ENCODE measurements at places on chromosomes 1 and 21.

DNA sequence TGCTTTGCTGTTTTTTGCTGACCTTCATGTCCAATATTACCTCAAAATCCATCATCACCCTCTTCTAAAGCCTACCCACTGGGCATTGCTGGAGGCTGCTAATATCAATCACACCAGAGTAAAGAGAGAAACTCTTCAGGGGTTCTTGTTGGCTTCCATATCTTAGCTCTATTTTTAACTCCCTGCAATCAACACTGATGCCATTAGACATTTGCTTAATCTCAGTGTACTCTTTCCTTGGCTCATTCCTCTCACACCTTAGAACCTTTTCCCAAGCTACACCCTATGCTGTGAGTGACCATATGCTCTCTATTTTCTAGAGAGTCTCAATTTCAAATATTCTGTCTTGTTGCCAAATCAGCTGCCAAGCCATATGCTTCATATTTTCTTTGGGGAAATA is 40.6 kb upstream of the RABGAP1L start:
- no peak for ATAC-seq

DNA sequence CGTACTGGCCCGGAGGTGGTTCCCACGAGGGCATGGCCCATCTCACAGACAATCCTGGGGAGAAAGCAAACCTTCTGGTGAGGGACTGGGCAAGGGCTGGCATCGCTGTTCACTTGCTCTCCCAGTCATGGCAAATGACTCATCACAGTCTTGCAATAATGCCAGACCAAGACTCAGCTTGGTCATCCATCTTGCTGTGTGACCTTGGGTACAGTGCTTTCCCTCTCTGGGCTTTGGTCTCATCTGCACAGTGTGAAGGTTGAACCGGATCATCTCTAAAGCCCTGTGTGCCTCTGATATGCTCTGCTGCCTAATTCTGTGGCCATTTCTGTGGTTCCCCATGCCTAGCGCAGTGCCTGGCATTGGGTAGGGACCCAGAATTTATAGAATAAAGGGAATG is 143.6 kb upstream of the CD34 start:
- no peak for ATAC-seq

DNA sequence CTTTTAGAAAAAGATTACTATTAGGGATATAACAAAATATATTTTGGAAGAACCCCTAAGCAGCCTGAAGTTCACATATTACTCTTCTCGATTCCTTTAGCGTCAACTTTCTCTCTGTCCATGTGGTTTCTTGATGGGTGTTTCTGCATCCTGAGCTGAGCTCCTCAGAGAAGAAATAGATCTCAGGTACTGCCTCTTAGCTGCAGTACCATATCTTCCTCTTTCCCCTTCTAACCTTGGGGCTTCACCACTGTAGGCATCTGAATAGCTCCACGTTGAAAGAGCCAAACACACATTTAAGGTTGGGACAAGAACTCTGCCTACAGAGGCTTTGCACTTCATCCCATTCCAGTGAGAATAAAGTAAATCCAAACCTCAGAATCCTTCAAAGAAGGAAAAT is 59.2 kb downstream of the SAMSN1 start:
- no peak for ATAC-seq

GRCh38 chr21:31490443-31490842 is 146.4 kb upstream of the TIAM1 start:
- ATAC-seq = peak; percentile 33

- ATAC-seq = no peak
Measured at GRCh38 chr1:241308471-241308870, 48.5 kb downstream of the RGS7 start.

GRCh38 chr21:41499920-41500319 is 8.0 kb downstream of the TMPRSS2 start:
- ATAC-seq = no peak

DNA sequence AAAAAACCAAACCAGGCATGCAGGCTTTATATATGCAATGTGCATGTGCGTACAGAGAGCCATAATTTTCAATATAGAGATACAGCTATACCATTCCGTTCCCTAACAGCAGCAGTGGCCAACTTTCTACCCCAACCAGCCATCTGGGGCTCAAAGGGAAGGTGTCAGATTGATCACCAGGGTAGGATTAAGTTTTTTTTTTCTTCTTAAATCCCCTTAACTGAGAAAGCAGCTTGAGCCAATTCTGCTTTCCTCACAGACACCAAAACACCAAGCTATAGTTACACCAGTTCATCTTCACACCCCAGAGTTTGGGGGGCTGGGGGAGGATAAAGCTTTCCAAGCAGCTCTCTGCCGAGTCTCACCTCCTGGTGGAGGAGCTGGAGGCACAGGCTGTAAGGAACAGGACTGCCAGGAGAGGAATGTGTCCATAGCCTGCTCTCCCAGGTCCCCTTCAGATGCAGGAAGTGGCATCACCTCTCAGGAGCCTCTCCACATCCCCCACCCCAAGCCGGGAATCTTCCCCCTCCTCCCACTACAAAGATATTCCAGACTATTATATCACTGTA is 87.9 kb downstream of the SSBP3 start:
- no peak for ATAC-seq

GRCh38 chr1:22969304-22969709 is 3.4 kb downstream of the LACTBL1 start:
- ATAC-seq = no peak

- no peak for ATAC-seq
Measured at GRCh38 chr1:74512170-74512915, at the start of gene LRRC53. Gene LRRC53, minus strand, starts transcription at chr1:74512611. Its CDS starts 29,262 bp downstream, at chr1:74483349.

GRCh38 chr1:17181781-17182464 is 23.0 kb upstream of the PADI1 start:
- no peak for ATAC-seq

DNA sequence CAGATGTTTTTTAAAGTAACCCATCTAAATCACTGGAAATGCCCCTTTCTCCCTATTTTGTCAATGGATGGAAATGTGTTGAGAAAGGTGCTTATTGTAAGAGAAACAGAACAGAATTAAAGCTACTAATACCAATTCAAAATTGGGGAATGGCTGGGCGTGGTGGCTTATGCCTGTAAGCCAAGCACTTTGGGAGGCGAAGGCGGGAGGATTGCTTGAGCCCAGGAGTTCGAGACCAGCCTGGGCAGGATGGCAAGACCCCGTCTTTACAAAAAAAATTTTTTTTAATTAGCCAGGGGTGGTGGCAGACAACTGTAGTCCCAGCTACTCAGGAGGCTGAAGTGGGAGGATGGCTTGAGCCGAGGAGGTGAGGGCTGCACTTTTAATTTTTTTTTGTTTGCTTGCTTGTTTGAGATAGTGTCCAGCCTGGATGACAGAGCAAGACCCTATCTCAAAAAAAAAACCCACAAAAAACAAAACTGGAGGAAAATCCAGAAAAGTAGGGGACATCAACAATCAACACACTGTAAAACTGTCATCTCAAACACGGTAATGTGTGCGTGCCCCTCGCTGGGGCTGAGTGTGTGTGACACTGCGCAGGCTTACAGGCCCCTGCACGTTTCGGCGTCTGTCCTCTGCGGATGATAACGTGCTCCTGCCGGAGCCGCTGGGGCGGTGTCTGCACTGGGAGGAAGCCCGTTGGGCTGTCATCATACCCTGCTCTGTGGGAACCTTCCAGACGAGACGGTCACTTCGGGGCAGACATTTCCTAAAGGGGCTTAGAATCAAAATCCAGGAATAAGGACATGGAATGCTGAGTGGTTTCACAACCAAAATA is 11.6 kb upstream of the POFUT2 start:
- ATAC-seq = no peak

DNA sequence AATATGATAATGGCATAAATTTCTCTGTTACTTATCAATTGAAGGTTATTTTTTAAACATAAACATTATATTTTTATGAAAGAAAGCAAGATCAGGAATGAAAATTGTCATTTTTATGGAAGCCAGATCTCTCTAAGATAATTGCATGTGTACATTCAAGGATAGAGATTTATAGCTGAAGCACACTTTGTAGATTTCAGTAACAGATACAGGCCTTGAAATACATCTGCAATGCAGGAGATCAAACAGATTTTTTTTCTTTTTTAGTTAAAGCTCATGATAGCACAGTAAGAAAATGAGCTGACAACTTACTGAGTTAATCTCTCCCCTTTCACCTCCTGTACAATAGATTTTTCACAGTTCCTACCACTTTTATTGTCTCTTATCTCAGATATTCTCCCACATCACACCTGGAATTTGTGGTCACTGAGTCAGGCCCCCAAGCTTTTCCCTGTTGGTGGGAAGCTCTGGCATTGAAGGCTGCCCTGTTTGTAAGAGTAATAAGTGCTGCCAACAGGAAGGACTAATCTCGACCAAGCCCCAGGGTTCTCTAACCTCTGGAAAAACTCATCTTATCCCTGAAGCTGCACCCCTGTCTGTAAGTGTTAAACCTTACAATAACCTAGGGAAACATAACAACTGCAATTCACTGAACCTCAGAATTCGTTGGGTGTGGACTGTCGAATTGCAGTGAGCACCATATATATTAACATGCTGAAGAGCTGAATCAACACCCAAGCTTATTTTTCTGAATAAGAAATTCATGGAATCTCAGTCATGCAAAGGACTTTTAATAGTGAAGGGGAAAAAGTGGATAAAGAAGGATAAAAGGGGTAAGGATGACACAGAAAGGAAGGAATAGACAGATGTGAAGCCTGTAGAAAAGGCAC is 599.0 kb downstream of the LMO4 start:
- no peak for ATAC-seq

- no peak for ATAC-seq
Measured at GRCh38 chr1:156281693-156282478, 739 bp downstream of the SMG5 start.

DNA sequence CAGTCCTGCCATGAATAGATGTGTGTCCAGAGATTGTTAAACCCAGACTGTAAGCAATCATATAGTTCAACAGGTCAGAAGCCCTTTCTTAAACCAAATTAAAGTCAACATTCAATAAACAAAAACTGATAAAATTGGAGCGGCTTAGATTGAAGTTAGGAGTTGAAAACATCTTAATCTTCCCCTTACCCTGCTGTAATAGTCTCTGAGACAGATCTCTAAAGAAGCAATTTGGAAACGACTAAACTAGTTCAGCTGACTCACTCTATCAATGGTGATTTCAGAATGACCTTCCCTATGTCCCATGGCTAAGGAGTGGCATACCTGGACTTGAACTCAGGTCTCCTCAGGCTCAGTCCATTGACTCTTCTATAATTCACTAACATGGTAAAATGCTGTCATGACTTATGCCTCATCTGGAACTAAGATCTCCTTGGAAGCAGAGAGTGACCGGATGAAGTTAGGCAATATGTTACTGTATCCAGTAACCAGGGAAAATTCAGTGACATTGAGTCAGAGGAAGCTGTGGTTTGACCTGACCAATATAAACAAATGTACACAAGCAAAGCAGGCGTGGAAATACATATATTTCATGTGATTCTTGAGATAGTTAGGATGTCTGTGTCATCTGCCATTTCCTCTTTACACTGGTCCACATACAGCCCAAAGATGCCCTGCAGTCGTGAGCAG is 30.1 kb downstream of the SGIP1 start:
- ATAC-seq = no peak

Data from activated CD4-positive, CD25-positive, alpha-beta regulatory T cell treated with anti-CD3 and anti-CD28 coated beads, Interleukin-2, amount 50 U/mL, for 24 hours (primary cell).